ENCODE measurements at places on chromosomes 3 and 15.

DNA sequence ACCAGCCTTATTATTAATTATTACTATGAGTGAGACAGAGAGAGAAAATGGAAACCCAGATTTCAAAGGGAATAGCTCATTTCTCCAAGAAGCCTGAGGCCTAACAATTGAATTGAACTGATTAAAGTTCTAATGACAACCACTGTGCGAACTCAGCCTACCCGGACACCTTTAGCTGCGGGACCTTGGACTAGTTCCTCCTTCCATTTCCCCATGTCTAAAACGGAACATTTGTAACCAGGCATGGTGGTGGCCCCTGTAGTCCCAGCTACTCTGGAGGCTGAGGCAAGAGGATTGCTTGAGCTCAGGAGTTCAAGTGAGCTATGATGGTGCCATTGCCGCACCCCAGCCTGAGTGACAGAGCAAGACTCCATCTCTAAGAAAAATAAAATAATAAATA is 16.4 kb upstream of the RTP2 start:
- no peak for DNase-seq

DNA sequence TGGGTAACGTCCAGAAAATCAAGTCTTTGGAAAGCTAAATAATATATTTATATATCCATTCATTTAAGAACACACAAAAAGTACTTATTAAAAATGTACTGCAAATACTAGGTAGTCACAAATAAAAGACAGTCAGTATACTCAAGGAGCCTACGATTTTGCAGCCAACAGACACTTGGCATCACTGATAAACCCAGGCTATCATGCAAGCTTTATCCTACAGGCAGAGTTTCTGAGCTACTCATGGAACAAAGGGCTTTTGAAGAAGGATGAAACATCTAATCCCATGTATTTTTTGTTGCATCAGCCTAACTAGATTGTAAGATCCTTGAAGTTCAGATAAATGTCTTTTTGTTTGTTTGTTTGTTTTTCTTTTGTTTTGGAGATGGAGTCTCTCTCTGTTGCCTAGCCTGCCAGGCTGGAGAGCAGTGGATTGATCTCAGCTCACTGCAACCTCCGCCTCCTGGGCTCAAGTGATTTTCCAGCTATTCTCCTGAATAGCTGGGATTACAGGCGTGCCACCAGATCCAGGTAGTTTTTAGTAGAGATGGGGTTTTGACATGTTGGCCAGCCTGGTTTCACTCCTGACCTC is 319.4 kb upstream of the MDFIC2 start:
- DNase-seq = no peak

GRCh38 chr15:92901995-92902394 is 1.9 kb downstream of the CHD2 start:
- DNase-seq = no peak

- DNase-seq = no peak
Observed at GRCh38 chr15:60116456-60117089, 112.5 kb downstream of the FOXB1 start.

DNA sequence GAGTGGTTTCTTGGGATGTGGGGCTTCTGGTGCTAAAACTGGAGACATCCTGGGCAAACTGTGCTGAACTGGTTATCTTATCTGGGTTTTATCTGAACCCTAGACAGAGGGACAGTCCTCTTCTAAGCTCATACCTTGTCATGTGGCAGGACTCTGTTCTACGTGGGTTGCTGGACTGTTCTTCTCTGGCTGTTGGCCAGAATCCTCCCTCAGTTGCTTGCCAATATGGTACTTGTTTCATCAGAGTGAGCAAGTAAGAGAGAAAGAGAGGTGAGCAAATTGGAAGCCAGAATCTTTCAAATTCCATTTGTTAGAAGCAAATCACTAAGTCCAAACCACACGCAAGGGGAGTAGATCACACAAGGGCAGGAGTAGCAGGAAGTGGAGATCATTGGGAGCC is 291.5 kb upstream of the TBL1XR1 start:
- no peak for DNase-seq

GRCh38 chr15:91068436-91068835 is 31.6 kb upstream of the SV2B start:
- DNase-seq = no peak

DNA sequence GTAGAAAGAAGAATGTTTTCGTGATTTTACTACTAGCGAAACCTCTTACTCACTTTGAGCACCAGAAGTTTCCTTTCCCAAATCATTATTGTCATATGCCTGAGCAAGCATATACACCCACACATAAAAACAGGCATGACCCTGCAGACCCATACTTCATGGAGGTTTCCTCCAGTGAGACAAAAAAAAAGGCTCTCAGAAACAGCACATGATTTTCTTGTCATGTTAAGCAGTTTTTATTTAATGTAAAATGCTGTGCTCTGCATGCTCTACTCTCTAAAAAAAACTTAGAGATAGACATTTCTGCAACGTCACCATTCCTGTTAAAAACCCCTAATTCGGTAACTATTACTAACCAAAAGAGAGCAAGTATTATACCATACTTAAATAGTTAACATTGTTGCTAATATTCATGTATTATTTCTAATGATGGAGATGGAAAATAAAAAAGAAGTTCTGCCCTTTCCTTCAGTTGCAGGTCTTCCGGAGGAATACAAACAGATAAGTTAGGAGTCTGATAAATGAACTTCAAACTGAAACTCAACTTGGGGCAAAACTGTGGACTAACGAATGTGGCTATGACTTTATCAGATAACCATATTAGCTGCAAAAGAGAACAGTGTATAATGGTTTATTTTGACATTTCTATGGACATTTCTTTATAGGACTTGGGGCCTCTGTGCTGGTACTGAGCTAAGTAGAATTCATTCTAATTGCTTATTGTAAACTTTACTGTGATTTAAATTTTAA is 15.9 kb downstream of the CD200R1 start:
- DNase-seq = no peak

GRCh38 chr3:21484828-21485144 is 266.2 kb downstream of the ZNF385D start:
- DNase-seq = no peak

- peak; percentile 40 for DNase-seq
Observed at GRCh38 chr15:72318408-72318942, 1.5 kb downstream of the CELF6 start.

- no peak for DNase-seq
Observed at GRCh38 chr3:112755845-112756613, 90.6 kb downstream of the CD200R1L start.

GRCh38 chr3:160641665-160642309 is 35.2 kb upstream of the ARL14 start:
- peak; percentile 68 for DNase-seq
